ENCODE measurements at places on chromosomes 1 and 21.

DNA sequence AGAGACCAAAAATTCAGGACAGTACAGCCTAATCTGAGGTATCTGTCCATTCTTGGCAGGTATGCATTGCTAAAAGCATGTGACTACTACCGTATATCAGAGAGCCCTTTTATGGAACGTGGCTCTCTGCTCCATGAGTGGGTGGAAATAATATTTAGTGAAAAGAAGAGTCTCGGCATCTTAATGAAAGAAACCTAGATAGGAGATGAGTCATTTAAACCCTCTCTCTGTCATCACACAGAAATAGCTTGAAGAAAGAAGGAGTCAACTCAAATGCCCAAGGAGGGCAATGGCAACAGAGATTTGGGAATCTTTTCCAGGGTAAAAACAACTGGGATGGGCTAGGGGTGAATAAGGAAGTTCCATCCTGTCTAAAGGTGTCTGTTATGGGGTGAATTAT lies 528.2 kb downstream of the SMYD3 start:
- no peak for DNase-seq

- no peak for DNase-seq
Observed at GRCh38 chr1:228429698-228430097, 13.0 kb upstream of the TRIM17 start.

GRCh38 chr1:157195521-157196244 lies 57.5 kb upstream of the ETV3 start:
- DNase-seq, result no peak

GRCh38 chr1:233477359-233477758 lies 136.5 kb upstream of the KCNK1 start:
- DNase-seq, result no peak

GRCh38 chr1:43366179-43366578 lies 1.6 kb downstream of the ELOVL1 start:
- DNase-seq, result no peak

Data from T-helper 2 cell (primary cell).